ENCODE measurements at places on chromosomes 6 and 20. TPM values are rescaled to one million over a fixed set of nuclear protein-coding genes. Genes with fewer than 3 reads are reported as not detected.

GRCh38 chr6:81944661-81945060 is 192.2 kb upstream of the TENT5A start:
- H3K27ac ChIP-seq = no peak overlapping the region
- no peaks in the 10 kb centered on the region for H3K27me3 ChIP-seq
- no peaks in the 10 kb centered on the region for H3K36me3 ChIP-seq
- DNase-seq = no peak

DNA sequence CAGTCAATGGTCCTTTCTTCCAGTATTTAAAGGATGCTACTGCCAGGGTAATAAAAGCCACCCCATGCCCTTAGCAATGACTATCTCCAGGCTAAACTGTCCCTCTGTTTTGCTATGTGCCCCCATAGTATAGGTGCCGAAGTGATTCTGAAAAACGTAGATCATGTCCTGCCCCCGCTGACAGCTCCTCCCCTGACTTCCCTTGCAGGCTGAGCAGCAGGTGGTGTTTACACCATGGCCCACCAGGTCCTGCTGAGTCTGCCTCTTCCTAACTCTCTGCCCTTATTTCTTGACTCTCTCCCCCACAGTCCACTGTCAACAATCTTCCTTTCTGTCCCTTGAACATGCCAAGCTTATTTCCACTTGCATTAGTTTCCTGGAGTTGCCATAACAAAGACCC is 352.5 kb upstream of the TSHZ2 start:
- H3K4me3 ChIP-seq = no peak overlapping the region
- H3K36me3 ChIP-seq = no peaks in the 10 kb centered on the region

GRCh38 chr6:108438918-108439317 is 121.8 kb upstream of the FOXO3 start:
- no peaks in the 10 kb centered on the region for H3K27me3 ChIP-seq
- no peak for DNase-seq
- no peaks in the 10 kb centered on the region for H3K4me1 ChIP-seq
- no peaks in the 10 kb centered on the region for H3K36me3 ChIP-seq

- H3K27me3 ChIP-seq = no peaks in the 10 kb centered on the region
- no peak overlapping the region for H3K27ac ChIP-seq
- DNase-seq = no peak
- no peaks in the 10 kb centered on the region for H3K36me3 ChIP-seq
- no peak overlapping the region for H3K4me3 ChIP-seq
Observed at GRCh38 chr6:24982231-24982630, 46.5 kb upstream of the RIPOR2 start.

GRCh38 chr6:2976060-2976459 is 4.7 kb upstream of the SERPINB6 start:
- H3K4me1 ChIP-seq = no peaks in the 10 kb centered on the region
- no peak overlapping the region for H3K4me3 ChIP-seq
- H3K27me3 ChIP-seq = peaks cover 18% of the 10 kb centered on the region
- DNase-seq = no peak
- no peaks in the 10 kb centered on the region for H3K36me3 ChIP-seq
- H3K27ac ChIP-seq = no peak overlapping the region

DNA sequence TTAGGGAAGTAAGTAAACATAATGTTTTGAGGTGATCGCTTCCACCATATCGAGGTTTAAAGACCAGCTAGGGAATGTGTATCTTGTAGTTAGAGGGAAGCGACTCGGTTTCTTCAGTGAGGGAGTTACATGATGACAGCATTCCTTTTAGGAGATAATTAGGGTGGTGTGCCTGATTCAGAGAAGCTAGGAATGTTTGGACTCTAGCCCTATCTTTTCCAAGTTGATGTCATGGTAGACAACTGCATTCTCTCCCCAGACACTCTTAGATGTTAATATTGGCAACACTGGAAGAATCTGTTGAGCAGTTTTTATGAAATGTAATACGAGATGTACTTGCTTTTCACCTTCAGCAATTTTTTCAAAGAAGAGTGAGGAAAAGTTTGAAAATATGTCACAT is 12.9 kb upstream of the HIVEP1 start:
- H3K4me1 ChIP-seq = no peaks in the 10 kb centered on the region
- H3K36me3 ChIP-seq = no peaks in the 10 kb centered on the region
- no peak overlapping the region for H3K27ac ChIP-seq
- DNase-seq = no peak

GRCh38 chr20:7710440-7710839 is 229.8 kb downstream of the HAO1 start:
- no peak overlapping the region for H3K27ac ChIP-seq
- no peak overlapping the region for H3K4me3 ChIP-seq
- H3K36me3 ChIP-seq = no peaks in the 10 kb centered on the region
- DNase-seq = no peak

SLC17A1 gene
- not detected for total RNA-seq

OPN5 gene
- total RNA-seq = not detected

LTA gene
- 69.8 TPM for total RNA-seq

LHFPL5 gene
- total RNA-seq = not detected
